Psoas muscle (tissue), 8 donors: ENCODE measurements at places on chromosomes 1 and 21. TPM values are rescaled to one million over a fixed set of nuclear protein-coding genes. Genes with fewer than 3 reads are reported as not detected.

- H3K27me3 ChIP-seq = peaks cover 4% of the 10 kb centered on the region
- no peaks in the 10 kb centered on the region for H3K4me1 ChIP-seq
- DNase-seq = peak; percentile 13
Measured at GRCh38 chr1:76759950-76760349, 107.3 kb upstream of the ST6GALNAC5 start.

The PROK1 gene
- 15.0 TPM for polyA plus RNA-seq

The RYR2 gene
- polyA plus RNA-seq = 0.09 TPM

The FALEC gene
- polyA plus RNA-seq = 0.39 TPM

DNA sequence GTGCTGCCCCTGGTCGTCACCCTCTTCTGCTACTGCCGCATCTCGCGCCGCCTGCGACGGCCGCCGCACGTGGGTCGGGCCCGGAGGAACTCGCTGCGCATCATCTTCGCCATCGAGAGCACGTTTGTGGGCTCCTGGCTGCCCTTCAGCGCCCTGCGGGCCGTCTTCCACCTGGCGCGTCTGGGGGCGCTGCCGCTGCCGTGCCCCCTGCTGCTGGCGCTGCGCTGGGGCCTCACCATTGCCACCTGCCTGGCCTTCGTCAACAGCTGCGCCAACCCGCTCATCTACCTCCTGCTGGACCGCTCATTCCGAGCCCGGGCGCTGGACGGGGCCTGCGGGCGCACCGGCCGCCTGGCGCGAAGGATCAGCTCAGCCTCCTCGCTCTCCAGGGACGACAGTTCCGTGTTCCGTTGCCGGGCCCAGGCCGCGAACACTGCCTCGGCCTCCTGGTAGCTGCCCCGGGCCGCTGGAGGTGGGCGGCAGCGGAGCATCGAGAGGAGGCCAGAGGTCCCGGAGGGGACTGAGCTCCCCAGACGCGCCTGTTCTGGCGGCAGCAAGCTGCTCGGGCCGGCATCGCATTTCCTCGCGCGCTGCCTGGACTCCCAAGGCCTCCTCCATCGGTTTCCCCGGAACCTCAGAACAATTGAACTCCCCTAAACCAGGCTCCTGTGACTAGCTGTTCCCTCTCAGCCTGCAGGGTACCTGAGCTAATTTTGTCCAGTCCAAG lies 1.1 kb downstream of the GPR25 start:
- H3K27ac ChIP-seq = no peak overlapping the region
- H3K27me3 ChIP-seq = no peaks in the 10 kb centered on the region
- no peaks in the 10 kb centered on the region for H3K36me3 ChIP-seq
- H3K4me1 ChIP-seq = peaks cover 10% of the 10 kb centered on the region
- DNase-seq = no peak
- peak overlapping the region; percentile 56 for H3K4me3 ChIP-seq

The ANGEL2 gene
- polyA plus RNA-seq = 18.0 TPM

The SPRR4 gene
- polyA plus RNA-seq = not detected

- H3K27me3 ChIP-seq = no peaks in the 10 kb centered on the region
- no peaks in the 10 kb centered on the region for H3K36me3 ChIP-seq
- H3K4me3 ChIP-seq = no peak overlapping the region
Measured at GRCh38 chr1:237281481-237281880, 239.5 kb downstream of the RYR2 start.

- peak; percentile 57 for DNase-seq
- H3K4me1 ChIP-seq = peaks cover 37% of the 10 kb centered on the region
- no peaks in the 10 kb centered on the region for H3K27me3 ChIP-seq
- H3K27ac ChIP-seq = peak overlapping the region; percentile 46
Measured at GRCh38 chr1:228275179-228275429, 67.3 kb downstream of the OBSCN start.

GRCh38 chr21:35321322-35322200 lies 272.5 kb upstream of the RUNX1 start:
- H3K4me3 ChIP-seq = no peak overlapping the region
- H3K27me3 ChIP-seq = no peaks in the 10 kb centered on the region
- H3K36me3 ChIP-seq = no peaks in the 10 kb centered on the region

The PAPPA2 gene
- 0.05 TPM for polyA plus RNA-seq

The DNM3 gene
- 0.31 TPM for polyA plus RNA-seq

GRCh38 chr1:25126562-25126961 lies 105.7 kb downstream of the SYF2 start:
- H3K4me3 ChIP-seq = no peak overlapping the region
- no peak for DNase-seq
- no peaks in the 10 kb centered on the region for H3K4me1 ChIP-seq
- H3K27me3 ChIP-seq = no peaks in the 10 kb centered on the region
- H3K27ac ChIP-seq = no peak overlapping the region
- no peaks in the 10 kb centered on the region for H3K36me3 ChIP-seq

DNA sequence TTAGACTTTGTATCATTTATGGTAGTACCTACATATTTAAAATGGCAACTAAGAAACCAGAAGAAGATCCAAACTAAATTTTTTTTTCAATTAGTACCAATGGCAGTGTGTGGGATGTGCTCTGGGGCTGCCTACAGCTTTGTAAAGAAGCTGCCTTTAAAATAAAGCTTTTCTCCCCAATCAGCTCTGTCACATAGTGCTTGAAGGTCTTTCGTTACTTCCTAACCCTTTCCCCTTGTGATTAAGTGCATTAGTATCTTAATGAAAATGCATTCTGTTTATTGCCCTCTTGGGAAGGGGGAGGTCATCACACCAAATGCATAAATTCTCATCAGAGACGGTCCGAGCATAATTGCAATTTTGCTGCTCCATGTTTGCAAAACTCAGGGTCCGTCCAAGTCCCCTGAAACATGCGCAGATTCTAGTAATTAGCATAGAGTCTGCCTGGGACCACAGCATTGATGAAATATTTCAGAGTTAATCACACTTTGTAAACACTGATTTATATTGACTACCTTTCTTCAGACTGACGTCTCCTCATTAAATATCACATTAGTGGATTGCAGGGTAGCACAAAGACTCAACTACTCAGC lies 71.3 kb downstream of the ESRRG start:
- no peaks in the 10 kb centered on the region for H3K36me3 ChIP-seq
- no peak overlapping the region for H3K4me3 ChIP-seq
- no peak overlapping the region for H3K27ac ChIP-seq
- H3K4me1 ChIP-seq = no peaks in the 10 kb centered on the region
- DNase-seq = no peak

The MCOLN2 gene
- 0.04 TPM for polyA plus RNA-seq

DNA sequence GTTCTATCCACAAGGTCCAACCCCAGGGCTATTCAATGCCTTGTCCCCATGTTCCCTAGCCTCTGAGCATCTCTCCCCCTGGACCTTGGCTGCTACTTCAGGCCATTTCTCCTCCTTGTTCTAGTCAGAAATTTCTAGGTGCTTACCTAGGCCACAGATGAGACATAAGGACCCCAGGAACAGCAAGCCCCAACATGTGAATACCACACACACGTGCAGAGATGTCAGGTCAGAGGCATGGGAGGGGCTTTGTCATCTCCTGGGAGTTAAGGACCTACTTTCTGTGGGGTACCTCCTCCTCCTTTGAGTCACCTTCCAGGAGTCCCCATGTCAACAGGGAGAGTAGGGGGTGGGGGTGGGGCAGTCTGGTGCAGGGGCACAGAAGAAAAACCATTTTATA lies 7.1 kb upstream of the RGS16 start:
- no peak overlapping the region for H3K4me3 ChIP-seq
- H3K27me3 ChIP-seq = no peaks in the 10 kb centered on the region
- no peak overlapping the region for H3K27ac ChIP-seq
- no peak for DNase-seq
- H3K36me3 ChIP-seq = no peaks in the 10 kb centered on the region
